Urinary bladder (tissue), 4 donors: ENCODE measurements at places on chromosomes 5 and 9.
A peak's percentile ranks its signal among the peaks of the same experiment; 100 is the strongest.

- DNase-seq: no peak
These were observed 51.2 kb downstream of the ZNF618 start for GRCh38 chr9:113927277-113927676.

DNA sequence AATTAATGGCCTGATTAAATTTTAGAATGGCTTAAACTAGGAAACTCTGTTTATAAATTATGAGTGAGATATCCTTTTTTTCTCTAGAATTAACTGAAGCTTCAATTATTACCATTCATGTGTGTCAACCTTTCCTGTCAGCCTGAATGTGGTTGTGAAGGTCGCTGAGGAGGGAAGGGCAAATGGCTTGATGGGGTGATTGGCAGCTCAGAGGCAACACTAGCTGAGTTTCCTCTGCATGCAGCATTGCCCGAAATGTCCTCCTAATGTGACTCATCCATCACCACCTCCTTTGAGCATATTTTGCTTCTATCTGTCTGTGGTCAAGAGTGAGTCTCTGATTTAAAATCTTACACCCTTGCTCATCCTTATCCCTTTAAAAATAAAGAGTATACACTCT lies 281.9 kb downstream of the TENT4A start:
- no peak for DNase-seq

DNA sequence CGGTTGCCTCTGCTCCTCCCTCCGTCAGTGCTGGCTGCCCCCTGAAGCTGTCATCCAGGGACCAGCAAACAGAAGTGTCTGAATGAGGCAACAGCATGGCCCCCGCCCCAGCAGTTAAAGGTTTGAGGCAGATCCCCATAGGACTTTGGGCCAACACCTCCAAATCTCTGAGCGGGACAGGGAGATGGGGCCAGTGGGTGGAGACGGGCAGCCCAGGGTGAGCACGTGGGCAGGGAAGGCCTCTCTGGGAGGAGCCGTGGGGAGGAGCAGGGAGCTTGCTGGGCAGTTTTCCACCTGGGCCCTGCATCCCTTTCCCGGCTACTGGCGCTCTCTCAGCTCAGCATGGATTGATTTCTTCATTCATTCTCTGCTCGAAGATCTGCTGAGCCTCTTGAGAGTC lies 39.1 kb upstream of the NOTCH1 start:
- no peak for DNase-seq

DNA sequence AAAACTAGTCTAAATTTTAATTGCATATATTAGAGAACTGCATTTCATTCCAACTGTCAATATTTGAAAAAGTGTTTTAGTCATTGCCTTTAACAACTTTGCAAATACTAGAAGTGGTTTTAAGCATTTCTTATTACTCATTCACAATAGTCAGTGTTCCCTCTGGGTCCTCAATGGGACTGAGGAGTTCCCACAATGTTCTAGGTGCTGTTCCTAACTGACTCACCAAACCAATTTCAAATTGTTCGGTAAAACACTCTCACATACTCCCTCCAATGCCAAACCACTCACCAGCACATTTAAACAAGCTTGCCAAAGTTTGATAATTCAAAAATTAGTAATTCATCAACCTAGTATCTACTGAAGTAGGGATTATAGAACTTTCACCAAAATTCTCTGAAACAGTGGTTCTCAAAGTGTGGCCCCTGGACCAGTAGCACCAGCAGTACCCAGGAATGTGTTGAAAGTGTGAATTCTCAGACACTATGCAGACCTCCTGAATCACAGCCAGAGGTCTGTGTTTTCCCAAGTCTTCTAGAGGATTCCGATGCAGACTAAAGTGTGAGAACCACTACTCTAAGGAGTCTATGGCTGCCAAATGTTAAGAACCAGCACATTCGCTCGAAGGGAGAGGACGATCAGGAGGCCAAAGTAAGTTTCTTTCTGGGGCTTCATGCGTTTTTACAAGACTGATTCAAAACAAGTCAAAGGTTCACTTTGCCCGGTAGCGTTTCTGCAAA lies 72.8 kb downstream of the APBA1 start:
- DNase-seq: no peak

- DNase-seq: no peak
These were observed 1.1 kb upstream of the NOTCH1 start for GRCh38 chr9:136546697-136547501.

- DNase-seq: no peak
These were observed 121.4 kb downstream of the GNAQ start for GRCh38 chr9:77910194-77910621.

DNA sequence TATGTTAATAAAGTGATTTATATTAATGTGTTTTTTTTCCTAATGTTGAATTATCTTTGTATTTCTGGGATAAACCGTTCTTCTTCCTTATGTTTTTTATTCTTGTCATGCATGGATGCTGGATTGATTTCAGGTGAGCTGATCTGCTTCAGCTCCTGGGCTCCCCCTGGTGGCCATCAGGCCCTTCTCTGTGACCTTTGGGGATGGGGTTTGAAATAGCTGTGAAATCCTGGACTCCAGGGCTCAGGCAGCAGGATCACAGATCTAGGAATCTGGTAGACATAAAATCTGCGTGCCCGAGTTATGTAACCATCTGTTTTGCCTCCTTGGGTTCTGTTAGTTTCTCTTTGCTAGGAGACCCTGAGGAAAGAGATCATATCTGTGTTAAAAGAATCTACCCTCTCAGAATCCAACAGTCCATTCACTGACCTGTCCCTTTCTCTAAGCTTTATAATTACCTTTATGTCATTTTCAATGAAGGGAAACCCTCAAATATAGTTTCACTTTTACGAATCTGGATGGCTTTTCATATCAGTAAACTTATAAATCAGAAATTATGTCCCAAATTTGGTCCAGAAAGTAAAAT lies 12.2 kb upstream of the OR13J1 start:
- DNase-seq: peak; percentile 41

DNA sequence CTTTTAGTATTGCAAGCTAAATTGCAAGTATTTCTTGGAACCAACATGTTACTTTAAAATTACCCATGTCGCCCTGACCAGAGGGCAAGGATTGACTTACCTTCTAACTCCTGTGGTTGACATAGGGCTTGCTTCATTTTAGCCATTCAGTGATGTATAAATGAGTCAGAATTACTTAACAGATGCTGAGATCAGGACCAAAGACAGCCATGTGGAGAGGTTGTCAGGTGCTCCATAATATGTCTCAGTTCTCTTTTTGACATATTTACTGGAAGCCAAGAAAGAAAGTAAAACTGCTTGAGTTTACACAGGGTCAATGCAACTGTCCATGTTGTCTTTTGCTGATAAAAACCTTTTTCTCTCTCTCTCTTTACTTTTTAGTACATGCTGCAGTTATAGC lies 33.2 kb downstream of the F2RL2 start:
- no peak for DNase-seq

DNA sequence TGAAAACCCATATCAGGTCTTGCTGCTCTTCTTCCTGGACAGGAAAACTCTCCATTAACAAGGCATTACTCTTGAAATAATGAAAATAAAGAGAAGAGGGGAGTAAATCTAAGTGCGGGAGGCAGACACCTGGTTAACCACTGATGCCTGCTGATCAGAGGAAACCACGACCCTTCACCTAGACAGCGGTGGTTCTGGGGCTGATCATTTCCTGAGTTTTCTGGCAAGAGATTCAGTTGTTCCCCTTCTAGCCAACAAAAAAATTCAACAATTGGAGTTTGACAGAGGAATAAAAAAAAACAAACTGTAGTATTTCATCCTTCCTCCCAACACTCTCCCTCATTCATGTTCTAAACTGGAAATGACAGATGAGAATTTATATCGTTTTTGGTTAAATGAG lies 3.0 kb downstream of the RLN2 start:
- DNase-seq: no peak

DNA sequence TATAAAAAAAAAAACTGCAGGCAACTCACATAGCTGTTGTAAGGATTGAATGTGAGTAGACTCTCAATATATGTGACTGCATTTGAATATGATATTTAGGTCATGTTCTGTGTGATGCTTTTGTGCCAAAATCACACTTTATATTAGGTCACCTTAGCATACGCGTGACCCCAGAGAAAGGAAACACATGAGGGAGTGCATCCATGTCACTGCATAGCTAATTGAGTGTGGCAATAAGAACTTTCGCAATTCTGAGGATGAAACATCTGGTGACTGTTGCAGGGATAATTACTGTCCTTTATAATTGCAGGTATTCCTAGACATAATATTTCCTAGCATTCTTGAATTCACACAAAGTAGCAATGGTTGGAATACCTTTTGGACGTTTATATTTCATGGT lies 459.5 kb upstream of the KLF4 start:
- DNase-seq: no peak

GRCh38 chr5:176642675-176643490 lies 4.4 kb upstream of the TSPAN17 start:
- DNase-seq: no peak

GRCh38 chr5:175895686-175896102 lies 24.3 kb downstream of the CPLX2 start:
- no peak for DNase-seq

DNA sequence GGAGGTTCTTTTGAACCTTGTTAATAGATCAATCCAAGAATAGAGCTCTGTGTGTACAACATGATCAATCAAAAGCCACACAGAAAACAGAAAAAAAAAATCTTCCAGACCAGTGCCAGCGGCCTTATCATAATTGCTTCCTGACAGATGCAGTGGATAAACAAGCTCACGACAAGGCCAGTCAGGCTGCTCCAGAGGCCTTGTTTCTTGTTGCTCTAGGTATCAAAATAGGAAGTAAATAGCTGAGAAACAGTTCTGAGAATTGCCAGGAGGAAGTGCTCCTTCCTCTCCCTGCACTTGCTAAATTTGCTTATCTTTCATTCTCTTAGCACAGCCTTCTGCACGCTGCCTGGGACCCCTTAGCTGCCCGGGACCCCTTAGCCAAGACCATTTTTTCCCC lies 199.0 kb upstream of the TARS1 start:
- no peak for DNase-seq

GRCh38 chr5:156414391-156414790 lies 87.4 kb downstream of the SGCD start:
- DNase-seq: no peak

DNA sequence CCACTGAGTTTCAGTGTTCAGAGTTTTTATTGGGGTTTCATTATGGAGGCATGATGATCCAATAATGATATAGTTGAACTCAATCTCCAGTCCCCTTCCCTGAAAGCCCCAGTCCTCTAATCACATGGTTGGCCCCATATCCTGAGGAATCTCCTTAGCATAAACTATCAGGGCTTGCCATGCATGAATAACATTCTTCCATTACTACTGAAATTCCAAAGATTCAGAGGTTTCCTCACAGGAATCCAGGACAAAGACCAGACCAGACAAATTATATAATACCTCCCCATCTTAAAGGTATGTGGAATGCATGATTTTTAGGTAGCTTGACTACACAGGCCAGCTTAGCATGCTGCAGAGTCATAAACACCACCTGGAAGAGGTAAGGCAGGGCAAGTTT lies 15.5 kb upstream of the LRRTM2 start:
- DNase-seq: no peak

DNA sequence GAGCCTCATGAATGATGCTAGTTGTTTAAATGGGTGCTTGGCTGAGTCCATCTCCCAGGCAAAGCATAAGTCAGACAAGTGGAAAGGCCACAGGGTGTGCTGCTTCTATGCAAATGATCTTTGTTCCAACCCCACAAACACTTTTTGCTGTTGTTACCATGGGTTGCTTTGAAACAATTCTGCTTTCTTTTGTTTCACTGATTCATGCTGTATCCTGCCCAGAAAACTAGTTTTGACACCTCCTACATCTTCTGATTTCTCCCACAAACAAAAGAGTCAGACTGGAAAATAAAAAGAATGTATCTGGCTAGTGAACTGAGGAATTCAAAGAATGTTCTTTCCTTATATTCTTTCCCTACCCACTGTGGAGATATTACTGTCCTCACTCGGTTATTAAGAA lies 298.6 kb downstream of the DIRAS2 start:
- DNase-seq: no peak

DNA sequence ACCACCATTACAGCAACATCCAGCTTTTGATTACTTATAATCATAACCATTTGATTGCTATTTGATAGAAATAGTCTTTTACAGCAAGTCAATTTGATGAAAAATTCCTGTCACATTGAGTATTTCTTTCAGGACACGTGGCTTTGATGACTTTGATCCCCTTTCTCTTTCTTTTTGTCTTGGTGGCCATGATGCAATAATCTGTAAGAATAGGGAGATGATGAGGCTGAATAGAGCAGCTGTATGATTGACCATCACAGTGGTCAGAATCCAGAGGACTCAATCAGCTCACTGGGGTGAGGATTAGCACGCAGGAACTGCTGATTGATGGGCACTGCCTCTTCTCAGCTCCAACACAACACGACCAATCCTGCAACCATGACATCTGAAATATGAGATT lies 262.7 kb downstream of the PARP8 start:
- DNase-seq: no peak

DNA sequence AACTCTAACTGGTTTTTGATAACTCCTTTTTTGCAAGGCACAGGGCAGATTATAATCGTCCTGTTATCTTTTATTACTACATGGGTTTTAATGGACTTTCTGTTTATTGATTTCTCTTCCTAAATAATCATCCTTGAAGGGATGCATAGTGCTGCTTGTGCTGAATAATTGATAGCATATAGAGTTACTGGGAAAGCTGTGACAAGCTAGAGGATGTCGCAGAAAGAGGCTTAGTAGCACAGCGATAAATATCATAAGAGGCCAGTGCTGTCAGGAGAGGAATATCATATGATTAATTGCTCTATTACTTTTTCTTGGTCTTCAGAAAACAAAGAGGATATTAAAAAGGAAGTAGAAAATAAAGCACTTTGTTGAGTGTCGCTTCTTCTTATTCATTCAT lies 1007.1 kb upstream of the ACO1 start:
- no peak for DNase-seq

DNA sequence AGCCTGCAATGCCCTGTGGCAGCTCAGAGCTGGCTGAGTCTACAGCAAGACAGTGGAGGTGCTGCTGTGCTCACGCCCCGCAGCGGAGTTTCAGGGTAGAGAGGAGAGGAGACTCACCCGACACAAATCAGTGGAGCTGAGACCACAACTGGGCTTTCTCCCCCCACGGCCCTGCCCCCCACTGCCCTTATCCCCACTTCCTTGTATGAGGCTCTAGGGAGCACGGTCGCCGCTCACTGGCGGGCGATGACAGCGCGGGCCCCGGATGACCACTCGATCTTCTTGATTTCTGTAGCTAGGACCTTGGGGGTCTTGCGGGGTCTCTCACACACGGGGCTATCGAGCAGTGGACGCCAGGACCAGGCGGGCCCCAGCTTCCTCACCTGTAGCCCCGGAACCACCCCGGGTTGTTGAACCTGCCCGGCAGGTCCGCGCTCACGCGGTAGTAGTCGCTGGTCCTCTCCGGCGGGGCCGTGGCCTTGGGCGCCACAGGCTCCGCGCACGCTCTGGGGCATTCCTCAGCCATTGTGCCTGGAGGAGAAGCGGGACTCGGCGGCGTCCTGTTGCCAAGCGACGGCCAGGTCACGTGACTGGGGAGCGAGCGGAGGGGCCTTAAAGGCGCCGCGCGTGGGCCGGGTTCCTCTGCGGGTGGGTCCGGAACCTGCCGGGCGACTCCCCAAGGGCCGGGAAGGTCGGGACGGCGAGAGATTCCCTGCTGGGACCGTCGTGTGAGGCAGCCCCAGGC lies 984 bp upstream of the MRPS2 start:
- DNase-seq: peak; percentile 62
